ENCODE measurements at places on chromosomes 3 and 15. TPM values are rescaled to one million over a fixed set of nuclear protein-coding genes. Genes with fewer than 3 reads are reported as not detected.

Gene SEMA3G
- 3.9 TPM for total RNA-seq

Gene KY
- 3.2 TPM for total RNA-seq

Gene XCR1
- not detected for total RNA-seq

Gene LCTL
- total RNA-seq, result not detected

Gene NKTR
- total RNA-seq, result 87.1 TPM

Gene CXCR6
- 0.95 TPM for total RNA-seq

Gene SLC30A4
- total RNA-seq, result 10.0 TPM

Gene ZPLD1
- total RNA-seq, result 0.27 TPM

Gene CISH
- total RNA-seq, result 2.1 TPM

Gene CALML4
- 10.9 TPM for total RNA-seq

Gene ZNF770
- total RNA-seq, result 17.7 TPM

Gene BMF
- total RNA-seq, result 18.0 TPM

Gene SCAMP2
- total RNA-seq, result 37.8 TPM

Gene LIPH
- 0.36 TPM for total RNA-seq

Gene QARS1
- total RNA-seq, result 262 TPM

Gene IL17RE
- total RNA-seq, result 2.5 TPM

Gene GOLGA6D
- not detected for total RNA-seq

Gene SLC2A2
- not detected for total RNA-seq

Gene CSTA
- 1.9 TPM for total RNA-seq

Gene FGF12
- 2.5 TPM for total RNA-seq

Gene PAK6
- 1.1 TPM for total RNA-seq

Gene MEGF11
- total RNA-seq, result not detected

All from sigmoid colon (tissue), 7 donors.